NCI-H774 (cell line): ENCODE measurements at places on chromosomes 13 and 19.

DNA sequence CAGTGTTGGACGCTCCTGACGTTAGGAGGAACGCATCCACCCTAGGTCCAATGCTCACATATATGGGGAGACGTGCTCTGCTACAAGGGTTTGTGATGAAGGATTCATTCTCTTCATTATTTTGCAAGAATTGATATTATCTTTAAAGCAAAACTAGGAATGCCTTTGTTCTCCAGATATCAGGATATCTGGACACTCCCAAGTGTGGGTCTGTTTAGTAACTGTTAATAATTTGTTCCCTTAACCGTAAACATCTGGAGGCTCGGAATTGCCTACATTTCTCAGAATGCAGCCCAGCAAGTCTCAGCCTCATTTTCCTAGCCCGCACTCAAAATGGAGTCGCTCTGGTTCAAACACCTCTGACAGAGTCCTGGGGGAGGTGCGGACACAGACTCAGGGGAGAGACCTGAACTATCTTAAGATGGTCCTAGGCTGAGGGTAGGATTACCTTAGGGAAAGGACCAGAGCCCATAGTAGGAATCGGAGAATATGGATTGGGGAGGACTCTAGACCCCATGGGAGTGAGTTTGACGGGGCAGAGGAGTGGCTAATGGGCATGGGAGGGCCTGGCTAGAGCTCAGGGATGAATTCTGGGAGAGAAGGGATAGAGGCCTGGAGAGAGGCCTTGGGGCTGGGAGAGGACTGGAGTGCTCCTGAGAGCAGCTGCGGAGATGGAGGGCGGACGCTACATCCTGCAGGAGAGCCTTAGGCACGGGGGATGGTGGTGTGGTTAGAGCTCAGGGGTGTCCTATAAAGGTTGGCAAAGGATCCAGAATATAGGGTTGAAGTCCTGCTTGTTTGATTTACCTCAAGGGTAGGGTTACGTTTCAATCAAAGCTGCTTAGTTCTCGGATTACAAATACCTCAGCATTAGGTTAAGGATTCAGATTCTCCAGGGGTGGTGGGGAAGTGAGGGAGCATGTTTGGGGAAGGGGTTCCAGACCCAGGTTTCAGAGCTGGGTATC lies 43.2 kb downstream of the ZNF331 start:
- no peak for DNase-seq

GRCh38 chr19:50516964-50517703 lies 3.4 kb upstream of the ASPDH start:
- DNase-seq: no peak

DNA sequence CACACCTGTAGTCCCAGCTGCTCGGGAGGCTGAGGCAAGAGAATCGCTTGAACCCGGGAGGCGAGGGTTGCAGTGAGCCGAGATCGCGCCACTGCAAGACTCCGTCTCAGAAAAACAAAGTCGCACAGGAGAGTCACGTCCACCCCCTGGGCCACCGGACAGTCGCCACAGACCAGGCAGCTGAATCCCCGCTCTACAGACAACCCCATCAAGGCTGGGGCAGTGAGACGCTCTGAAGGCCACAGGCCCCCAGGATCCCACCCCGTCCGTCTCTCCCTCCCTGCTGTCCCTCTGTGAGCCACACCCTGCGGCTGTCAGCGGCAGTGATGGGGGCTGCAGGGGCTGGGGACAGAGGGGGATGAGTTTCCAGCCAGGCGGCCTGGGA lies 15.5 kb upstream of the PTBP1 start:
- DNase-seq: no peak

DNA sequence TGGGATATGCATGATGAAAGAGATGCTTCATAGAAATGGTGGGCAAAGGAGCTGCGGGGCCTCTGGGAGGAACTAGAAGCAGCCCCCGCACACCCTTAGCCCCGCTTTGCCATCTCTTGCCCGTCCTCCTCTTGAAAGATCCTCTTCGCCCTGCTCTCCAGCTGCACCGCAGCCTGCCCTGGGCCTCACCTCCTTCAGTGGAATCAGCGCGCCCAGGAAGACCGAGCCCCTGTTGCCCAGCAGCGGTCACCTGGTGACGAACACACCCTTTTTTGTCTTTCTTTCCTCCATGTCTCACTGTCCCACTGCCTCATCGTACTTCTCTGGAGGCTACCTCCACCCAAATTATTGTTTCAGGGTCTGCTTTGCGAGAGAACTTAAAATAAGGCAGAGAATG lies 807.6 kb downstream of the UQCRFS1 start:
- no peak for DNase-seq

- DNase-seq: no peak
Measured at GRCh38 chr13:113651511-113652403, 6.2 kb downstream of the ATP4B start.

GRCh38 chr13:70896136-70896535 lies 787.9 kb upstream of the KLHL1 start:
- no peak for DNase-seq
